BJ (cell line): ENCODE measurements at places on chromosomes 3 and 15.
A peak's percentile ranks its signal among the peaks of the same experiment; 100 is the strongest.

DNA sequence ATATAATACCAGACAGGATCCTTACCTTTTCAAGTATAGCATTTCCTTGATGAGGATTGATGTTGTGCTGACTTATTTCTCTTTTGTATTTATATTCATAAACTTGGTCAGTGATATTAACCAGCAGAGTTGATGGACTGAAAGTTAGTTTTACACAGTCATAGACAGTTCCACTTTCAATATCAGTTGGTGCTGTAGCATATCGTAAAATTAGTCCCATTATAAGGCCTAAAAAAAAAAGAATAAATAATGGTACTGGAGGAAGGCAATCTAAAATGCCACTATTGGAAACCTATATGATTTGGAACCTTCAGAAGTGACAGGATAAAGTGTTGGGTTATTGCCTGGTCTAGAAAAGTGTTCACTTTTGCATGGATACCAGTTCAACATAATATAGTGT lies 16.3 kb downstream of the SLC9A9 start:
- no peak for DNase-seq

DNA sequence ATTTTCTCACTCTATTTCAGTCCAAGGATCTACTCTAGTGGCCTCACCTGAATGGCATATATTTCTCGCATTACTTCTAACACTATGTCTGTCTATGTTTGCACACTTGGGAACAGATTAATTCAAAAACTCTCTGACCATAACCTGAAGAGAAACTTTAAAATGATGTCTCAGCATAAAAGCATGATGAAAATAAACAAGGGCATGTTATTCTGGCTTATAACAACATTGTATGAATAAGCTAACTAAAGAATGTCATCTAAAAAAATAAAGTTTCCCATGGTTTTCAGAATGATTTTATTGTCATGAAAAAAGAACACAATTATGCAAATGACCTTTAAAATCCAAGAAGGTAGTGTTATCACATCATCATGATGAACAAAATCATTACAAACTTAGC lies 85.5 kb upstream of the ROBO2 start:
- DNase-seq: no peak

- DNase-seq: no peak
These were observed 32.7 kb downstream of the EBLN2 start for GRCh38 chr3:73094129-73094528.

DNA sequence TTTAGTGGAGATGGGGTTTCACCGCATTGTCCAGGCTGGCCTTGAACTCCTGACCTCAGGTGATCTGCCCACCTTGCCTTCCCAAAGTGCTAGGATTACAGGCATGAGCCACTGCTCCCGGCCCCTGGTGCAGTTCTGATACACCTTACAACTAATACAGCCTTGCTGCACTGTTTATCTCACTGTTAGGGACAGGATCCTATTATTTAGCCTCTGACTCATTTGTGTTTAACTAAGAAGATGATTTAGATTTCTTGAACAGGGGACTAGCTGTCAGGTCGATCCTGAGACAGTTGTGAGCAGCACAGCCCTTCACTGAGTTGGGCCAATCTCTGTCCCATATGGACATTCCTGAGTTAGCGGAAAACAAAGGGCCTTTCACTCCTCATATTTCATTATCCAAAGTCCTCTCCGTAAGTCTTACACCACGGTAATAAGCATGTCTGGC lies 19.2 kb downstream of the GYG1 start:
- no peak for DNase-seq

- DNase-seq: no peak
These were observed 12.5 kb downstream of the RBM5 start for GRCh38 chr3:50100956-50101845.

- no peak for DNase-seq
These were observed 91.5 kb upstream of the ACP3 start for GRCh38 chr3:132225664-132226063.

DNA sequence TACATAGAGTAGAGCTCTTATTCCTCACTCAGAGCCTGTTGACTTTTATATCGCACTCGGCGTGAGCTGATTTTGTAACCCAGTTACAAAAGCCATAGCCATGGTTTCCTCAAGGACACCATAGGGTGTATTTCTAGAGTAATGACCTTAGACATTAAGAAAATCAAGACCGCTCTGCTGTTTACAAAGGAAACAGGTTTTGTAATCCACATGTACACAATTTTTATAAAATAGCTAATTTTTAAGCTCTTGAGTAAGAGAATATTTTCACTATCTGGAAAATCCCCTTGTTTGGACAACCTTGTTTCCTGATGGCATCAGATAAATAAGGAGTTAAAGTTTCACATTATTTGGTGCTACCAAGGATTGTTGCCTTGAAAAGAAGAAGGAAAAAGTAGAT lies 104.7 kb downstream of the PGPEP1L start:
- DNase-seq: no peak

GRCh38 chr3:128508852-128509251 lies 15.9 kb upstream of the GATA2 start:
- DNase-seq: no peak

- DNase-seq: no peak
These were observed 56.0 kb downstream of the SEMA3G start for GRCh38 chr3:52388933-52389332.

DNA sequence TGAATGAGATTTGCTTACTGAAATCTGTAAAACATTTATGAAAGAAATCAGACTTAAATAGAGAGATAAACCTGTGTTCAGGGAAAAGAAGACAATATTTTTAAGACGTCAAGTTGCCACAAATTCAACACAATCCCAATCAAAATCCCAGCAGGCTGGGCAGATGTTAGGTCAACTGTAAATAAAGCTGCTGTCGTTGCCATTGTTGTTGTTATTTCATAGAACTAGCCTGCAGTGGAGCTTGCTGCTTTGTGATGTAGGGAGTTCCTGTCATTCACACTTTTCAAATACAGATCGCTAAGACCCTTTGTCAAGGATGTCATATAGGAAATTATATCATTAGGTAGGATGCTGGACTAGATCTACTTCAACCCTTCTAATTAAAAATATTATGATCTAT lies 123.1 kb downstream of the NEO1 start:
- DNase-seq: no peak

- DNase-seq: no peak
These were observed 67.9 kb upstream of the AKAP13 start for GRCh38 chr15:85312486-85312885.

DNA sequence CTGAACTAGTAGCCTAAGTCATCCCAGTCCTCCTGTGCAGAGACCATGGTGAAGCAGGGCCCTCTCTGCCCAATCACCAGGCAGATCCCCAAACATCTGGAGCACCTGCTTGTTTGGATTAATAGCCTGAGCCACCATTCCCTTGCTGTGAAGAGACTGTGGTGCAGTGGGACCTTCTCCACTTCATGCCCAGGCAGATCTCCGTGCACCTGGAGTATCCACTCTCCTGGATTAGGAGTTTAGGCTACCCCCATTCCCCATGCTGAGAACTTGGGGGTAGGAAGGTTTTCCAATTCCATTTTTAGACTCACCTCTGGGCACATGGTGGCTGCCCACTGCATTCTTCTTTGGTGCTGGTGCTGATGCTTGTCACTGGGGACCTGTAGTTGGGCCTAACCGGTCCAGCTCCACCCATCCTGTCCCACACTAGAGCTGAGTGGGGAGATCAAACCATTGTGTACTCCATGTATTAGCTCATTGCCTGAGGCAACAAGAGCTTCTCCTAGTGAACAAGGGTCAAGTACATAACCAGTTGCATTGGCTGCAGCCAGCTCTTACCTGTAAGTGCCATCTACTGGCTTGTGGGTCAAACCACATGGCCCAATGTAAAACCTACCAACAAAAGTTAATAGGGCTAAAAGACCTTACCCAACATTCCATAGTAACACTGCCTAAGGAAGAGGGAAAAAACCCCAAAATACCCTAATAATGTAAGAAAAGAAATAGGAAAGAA lies 382.5 kb upstream of the CBLB start:
- no peak for DNase-seq

DNA sequence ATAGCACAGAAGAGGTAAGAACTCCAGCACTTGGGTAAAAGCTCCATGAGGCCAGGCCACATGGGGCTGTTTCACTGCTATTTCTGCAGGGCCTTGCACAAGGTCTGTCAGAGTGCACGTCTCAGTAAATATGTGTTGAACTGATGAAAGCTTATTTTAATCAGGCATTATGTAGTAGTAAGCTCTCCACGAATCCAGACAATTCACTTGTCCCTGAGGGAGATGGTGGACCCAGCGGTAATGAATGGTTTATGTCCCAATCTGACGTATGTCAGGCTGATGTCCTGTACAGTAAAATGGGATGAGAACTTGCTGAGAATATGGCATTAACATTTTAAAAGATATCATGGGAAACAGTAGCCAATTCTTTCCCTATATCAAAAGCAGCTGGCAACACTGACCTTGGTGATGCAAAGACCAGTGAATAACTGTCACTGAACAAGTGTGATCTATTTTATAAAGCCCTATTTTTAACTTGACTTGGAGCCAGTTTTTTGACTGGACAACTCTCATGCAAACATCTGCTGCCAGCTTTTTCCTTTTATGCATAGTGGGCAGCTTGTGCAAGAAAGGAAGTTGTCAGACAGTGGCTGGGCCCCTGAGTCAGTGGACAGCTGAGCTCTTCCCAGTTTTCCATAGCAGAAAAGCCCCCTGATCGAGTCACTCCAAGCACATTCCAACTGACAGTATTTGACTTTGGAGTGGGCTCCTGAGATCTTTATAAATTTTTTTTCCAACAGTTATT lies 519.8 kb upstream of the MDFIC2 start:
- DNase-seq: peak; percentile 75

DNA sequence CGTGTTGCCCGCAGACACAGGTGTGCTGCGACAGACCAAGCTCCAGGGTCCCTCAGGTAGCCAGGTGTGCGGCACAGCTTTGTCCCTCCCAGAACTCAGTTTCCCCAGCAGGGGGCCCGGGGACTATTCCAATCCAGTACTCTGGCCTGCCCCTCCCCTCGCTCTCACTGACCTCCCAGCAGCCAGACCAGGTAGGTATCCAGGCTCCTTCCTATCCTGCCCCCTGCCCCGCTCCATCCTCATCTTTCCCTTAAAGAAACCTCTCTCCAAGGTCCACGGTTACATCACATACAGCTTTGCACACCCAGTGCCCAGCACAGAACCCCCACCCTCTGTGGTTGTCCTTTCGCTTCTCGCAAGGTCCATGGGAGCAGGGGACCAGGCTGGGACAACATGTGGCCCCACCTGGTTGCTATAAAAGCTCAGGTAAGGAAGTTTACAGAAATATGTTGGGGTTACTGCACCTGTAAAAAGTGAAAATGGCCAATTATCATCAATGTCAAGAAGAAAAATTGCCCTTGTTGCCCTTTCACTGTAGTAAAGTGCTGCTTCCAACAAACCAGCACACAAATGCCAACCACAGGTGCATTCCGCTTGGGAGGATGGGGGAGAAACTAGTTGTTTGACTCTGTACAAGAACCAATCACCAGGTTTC lies 7.3 kb upstream of the CYP11A1 start:
- no peak for DNase-seq

DNA sequence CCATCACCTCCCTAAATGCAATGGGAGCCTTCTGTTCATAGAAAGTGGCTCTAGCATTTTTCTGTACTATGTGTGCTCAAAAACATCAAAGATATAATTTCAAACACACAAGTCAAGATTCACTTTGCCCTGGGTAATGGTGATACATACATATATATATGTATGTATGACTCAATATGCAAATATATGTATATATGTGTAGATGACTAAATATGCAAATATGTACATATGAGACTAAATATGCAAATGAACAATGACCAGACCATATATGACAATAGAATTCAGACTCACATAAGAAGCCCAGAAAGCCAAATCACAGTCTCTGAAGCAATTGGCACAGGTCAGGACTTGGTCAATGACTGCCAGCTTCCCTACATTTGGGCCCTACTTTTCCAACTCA lies 36.9 kb upstream of the SNRK start:
- no peak for DNase-seq

DNA sequence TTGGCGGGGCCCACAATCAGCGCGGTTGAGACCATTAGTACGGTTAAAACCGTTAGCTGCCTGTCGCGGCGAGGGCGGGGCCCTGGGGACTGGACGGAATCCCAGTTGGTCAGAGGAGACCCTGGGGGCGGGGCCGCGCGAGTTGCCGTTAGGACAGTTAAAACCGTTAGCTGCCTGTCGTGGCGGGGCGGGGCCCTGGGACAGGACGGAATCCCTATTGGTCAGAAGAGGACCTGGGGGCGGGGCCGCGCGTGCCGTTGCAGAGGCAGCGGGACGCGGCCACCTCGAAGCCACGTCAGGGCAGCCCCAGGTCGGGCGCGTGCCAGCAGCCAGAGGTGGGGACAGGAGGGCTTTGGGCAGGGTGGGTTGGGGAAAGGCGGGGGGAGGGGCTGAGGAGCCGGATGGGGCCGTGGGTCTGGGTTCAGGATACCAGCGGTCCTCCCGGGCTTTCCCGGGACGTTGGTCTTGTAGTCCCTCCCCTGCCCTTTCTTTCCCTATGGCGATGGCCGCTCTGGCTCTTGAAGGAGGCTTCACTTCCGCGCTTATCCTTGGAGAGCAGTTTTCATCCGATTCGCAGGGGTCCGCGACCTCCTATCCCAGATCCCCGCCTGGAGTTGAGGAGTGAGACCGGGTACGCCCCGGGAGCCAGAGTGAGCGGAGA lies 28.0 kb downstream of the KLHDC8B start:
- no peak for DNase-seq

- DNase-seq: no peak
These were observed 119.3 kb upstream of the SLC24A5 start for GRCh38 chr15:48001393-48002039.

GRCh38 chr3:139797724-139798343 lies 120.1 kb upstream of the NMNAT3 start:
- no peak for DNase-seq

DNA sequence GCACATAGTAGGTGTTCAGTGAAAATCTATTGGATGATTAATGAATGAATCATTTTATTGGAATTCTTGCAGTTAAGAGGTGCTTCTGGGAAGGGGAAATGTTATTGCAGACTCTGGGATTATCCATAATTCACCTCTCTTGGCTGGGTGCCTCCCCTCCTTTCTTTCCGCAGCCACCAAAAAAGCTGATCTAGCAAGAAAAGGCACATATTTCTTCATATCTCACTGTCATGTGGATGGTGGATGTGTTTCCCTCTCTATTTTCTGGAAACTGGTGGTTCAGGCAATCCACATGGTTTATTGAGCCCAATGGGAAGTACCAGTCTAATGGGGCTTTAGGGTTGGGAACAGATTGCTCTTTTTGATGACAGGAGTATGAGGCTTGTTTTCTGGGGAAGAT lies 151.1 kb upstream of the ROPN1 start:
- DNase-seq: no peak

GRCh38 chr15:68441045-68441743 lies 9.2 kb upstream of the ITGA11 start:
- no peak for DNase-seq

DNA sequence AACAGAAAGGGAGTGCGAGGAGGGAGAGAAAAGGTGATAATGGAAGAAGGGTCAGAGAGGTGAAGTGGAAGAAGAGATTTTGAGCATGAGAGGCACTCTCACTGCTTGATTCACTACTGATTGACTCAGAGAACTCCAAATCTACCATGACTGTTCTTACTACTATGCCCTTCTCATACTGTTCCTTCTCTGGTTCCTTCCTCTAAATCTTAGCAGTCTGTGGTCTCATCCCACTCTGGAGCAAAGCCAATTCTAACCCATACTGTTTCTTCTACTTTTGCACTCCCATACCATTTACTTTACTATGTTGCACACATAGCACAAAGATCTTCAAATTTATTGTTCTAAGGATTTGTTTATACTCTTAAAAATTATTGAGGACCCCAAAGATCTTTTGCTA lies 100.8 kb downstream of the DTWD1 start:
- no peak for DNase-seq
